Right cardiac atrium (tissue), 5 donors: ENCODE measurements at places on chromosomes 3 and 15. TPM values are rescaled to one million over a fixed set of nuclear protein-coding genes. Genes with fewer than 3 reads are reported as not detected.
A peak's percentile ranks its signal among the peaks of the same experiment; 100 is the strongest.

- DNase-seq: peak; percentile 90
Observed at GRCh38 chr3:39383045-39383880, at the start of gene SLC25A38. TSS of gene SLC25A38 (plus strand) at chr3:39383370. CDS start at chr3:39383725, 355 bp downstream.

GRCh38 chr3:12970684-12971083 lies 102.5 kb downstream of the IQSEC1 start:
- no peak for DNase-seq

- no peak for DNase-seq
Observed at GRCh38 chr3:187702507-187703033, at the start of gene RTP2. TSS of gene RTP2 (minus strand) at chr3:187702557. CDS start at chr3:187702128, 429 bp downstream.

DNA sequence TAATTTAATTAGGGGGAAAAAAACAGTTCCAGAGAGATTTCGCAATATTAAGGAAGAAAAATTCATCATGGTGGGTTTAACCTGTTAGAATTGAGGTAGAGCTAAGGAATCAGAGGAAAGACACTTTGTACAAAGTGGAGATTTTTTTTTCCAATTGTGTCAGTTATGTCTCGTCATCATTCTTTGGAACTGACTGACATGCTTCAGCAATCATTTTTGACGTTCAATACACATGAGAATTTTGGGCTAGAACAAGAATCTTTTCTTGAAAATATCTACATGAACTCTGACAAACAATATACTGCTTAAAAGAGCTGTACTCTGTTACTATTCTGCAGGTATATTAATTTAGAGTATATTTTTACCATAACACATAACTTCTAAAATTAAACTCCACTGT lies 878.6 kb downstream of the CADM2 start:
- no peak for DNase-seq

DNA sequence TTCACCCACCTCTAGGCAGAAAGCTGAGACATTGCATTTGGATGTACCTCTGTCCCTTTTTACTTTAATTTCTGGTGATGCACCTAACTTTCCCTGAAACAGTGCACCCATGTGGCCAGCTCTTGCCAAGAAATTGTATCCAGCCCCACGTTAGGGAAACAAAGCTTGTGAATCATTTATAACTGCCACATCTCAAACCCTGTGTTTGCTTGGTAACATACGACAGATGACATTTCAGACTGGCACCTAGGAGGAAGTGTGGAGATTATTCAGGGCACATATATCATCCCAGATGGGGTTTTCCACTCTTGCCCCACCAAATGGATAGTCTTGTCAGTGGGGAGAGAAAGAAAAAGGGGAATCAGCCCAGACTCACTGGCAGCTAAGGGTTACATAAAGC lies 2.1 kb downstream of the CYB561D2 start:
- no peak for DNase-seq

DNA sequence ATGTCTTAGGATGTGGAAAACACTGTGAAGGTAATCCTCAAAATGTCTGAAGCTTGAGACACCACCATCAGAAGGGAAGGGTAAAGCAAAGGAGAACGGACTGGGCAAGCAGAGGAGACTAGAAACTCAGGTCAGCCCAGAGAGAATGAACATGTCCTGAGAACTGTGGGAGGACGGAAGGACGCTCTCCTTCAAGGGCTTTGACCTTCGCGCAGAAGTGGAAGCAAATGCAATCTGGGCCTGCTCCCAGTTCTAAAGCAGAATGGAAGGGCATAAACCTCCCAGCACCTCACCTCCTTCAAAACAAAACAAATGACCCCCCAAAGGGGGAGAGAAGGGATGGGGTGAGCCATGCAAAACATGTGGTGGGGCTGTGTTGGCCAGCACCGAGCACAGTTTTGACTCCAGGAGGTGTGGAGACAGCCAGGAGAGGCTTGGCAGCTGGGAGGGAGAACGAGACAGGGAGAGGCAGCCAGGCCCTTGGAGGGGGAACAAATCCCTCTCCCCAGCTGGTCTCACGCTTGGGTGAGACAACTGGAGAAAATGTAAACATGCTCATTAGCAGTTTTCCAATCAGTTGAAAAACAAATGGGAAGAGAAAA lies 222.4 kb upstream of the WNT5A start:
- DNase-seq: peak; percentile 50

DNA sequence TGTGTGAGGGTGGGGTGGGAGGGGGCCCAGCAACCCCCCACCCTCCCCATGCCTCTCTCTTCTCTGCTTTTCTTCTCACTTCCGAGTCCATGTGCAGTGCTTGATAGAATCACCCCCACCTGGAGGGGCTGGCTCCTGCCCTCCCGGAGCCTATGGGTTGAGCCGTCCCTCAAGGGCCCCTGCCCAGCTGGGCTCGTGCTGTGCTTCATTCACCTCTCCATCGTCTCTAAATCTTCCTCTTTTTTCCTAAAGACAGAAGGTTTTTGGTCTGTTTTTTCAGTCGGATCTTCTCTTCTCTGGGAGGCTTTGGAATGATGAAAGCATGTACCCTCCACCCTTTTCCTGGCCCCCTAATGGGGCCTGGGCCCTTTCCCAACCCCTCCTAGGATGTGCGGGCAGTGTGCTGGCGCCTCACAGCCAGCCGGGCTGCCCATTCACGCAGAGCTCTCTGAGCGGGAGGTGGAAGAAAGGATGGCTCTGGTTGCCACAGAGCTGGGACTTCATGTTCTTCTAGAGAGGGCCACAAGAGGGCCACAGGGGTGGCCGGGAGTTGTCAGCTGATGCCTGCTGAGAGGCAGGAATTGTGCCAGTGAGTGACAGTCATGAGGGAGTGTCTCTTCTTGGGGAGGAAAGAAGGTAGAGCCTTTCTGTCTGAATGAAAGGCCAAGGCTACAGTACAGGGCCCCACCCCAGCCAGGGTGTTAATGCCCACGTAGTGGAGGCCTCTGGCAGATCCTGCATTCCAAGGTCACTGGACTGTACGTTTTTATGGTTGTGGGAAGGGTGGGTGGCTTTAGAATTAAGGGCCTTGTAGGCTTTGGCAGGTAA lies 8.1 kb downstream of the FAM131A start:
- peak; percentile 80 for DNase-seq

DNA sequence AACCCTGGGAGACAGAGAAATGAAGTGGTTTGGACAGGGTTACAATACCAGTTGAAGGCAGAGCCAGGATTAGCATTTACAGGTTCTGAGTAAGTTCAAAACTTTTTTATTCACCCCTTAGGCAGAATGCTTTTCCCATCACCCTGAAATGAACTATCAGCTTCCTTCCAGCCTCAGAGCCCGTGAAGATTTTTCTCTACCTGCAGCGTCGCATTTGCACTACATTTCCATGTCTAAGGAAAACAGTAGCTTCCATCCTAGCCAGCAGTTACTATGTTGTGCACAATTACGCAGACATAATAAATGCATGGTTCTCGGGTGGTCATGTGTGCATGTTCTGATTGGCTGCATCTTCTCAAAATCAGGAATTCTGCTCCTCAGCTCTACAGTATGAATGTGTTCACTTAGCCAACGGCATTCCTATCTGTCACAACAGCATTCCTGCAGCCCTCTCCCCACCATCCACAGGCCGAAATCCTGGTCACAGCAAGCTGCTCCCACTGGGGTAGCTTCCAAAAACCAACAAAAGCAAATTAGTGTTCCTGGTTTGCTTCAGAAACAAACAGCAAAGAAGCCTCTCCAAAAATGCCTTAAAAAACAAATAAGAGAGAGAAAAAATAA lies 510.8 kb upstream of the SEMA6D start:
- no peak for DNase-seq

DNA sequence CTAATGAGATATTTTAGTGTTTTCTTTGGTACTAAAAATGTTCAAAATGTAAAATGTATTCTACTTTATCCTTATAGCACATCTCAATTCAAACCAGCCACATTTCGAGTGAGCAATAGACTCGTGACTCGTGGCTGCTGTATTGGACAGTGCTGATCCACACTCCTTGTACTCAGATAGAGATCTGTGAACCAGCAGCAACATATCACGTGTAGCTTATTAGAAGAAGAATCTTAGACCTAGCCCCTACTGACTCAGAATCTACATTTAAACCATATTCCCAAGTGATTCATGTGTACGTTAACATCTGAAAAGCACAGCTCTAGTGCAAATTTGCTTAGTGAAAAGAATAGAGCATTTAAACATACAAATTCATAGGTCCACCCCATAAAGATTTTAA lies 130.9 kb downstream of the IL1RAP start:
- no peak for DNase-seq

DNA sequence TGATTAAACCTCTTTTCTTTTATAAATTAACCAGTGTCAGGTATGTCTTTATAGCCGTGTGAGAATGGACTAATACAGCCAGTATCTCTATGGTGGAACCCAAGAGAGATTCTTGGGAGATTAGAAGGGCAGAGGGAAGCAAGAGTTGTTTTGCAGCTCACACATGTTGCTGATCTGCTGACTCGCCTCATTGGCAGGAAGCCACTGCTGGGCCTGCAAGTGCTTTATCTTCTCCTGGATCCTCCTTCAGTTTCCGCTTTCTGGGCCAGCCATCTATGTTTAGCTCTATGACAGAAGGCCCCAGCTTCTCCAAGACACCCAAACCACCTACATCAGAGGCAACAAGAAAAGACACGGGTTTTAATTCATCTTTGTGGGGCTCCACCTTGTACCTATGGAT lies 23.4 kb upstream of the GALNT15 start:
- peak; percentile 90 for DNase-seq

GRCh38 chr3:11375333-11376088 lies 103.3 kb downstream of the ATG7 start:
- DNase-seq: no peak

DNA sequence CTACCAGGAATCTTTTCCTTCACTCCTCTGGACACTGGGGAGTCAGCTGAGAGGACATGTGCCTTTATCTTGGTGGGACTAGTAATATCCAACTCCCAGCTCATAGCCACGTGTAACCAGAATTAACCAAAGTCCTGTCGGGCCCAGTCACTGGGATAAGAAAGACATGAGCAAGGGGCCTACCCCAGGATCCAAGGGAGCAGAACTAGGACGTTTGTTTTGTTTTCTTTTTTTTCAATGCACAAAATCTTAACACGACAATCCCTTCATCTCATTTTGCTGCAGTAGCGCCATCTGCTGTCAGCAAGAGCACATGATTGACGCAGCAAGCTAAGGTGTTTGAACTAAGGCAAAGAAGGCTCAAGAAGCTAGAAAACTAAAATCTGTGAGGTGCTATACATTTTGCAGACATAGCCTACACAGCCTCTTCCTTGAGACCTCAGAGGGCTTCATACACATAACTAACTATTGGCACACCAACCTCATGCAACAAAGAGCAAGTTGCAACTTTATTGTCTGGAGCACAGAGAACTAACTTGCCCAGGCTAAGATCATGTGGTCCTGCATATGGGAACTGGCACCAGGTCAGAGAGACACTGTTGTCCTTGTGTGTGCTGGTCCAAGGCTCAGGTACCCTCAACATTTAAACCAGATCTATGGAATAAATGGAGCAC lies 43.6 kb downstream of the RLBP1 start:
- DNase-seq: peak; percentile 66

- no peak for DNase-seq
Observed at GRCh38 chr3:197501879-197502620, 53.7 kb downstream of the BDH1 start.

DNA sequence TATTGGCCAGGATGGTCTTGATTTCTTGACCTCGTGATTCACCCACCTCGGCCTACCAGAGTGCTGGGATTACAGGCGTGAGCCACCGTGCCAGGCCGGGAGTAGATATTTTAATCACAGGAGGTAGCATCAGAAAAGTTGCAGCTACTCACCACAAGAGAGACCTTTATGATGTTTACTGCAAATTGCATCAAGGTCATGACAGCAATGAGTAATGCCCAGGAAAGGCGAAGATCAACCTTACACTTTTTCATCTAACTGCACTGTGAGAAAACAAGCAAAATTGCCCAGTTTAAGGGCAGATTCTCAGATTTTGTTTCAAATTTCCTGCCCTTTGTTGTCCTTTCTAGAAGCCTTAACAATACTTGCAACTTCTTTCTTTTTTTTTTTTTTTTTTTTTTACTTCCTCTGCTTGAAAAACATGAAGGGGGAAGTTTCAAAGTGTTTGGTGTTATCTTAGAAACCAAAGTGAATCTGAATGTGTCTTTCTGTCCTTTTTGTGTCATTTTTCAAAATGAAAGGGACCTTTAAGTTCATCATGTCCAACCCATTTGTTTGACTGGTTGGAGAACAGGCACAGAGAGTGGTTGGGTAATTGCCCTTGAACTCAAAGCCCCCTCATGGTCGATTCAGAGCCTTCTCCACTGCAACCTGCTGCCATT lies 25.0 kb downstream of the TGFBR2 start:
- DNase-seq: no peak

The DPPA2 gene
- polyA plus RNA-seq: not detected

The CASR gene
- polyA plus RNA-seq: not detected

The ANKRD63 gene
- 0.68 TPM for polyA plus RNA-seq

The ALG1L2 gene
- not detected for polyA plus RNA-seq

The MAGEF1 gene
- 30.4 TPM for polyA plus RNA-seq

The GOLGA8O gene
- polyA plus RNA-seq: 1.00 TPM

The SI gene
- not detected for polyA plus RNA-seq

The WDR76 gene
- 0.97 TPM for polyA plus RNA-seq
